Left renal cortex interstitium (tissue), 4 donors: ENCODE measurements at places on chromosomes 12 and 14. TPM values are rescaled to one million over a fixed set of nuclear protein-coding genes. Genes with fewer than 3 reads are reported as not detected.

GRCh38 chr14:50055461-50056228, 60.7 kb downstream of the VCPKMT start:
- DNase-seq = no peak

DNA sequence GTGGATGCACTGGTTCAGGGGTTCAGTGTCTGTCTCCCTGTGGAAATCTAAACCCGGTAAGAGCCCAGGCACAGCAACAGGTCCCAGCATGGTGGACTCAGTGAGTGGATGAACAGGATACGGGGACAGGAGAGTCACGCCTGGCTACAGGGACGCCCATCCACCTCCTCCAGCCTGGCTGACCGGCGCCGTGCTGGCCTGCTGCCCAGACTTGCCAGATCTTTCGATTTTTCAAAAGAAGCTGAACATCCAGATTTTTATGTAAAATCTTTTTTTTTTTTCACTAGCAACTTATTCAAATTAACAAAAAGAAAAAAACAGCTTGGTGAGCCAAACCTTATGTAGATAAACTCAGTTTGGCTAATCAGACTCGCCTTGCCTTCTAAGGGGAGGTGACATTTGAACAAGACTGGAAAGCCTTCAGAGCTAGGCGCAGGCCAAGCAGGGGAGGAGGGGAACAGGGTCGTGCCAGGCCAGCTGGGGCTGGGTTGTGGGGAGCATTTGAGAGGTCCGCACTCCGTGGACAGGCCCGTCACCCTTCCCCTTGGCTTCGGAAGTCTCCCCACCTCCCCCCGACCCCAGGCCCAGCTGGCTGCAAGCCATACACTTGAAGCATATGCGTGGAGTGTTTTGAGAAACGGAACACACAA, 87.8 kb upstream of the NCOR2 start:
- no peak for DNase-seq

GRCh38 chr14:64760916-64761315, 56.7 kb downstream of the PLEKHG3 start:
- DNase-seq = no peak

- DNase-seq = peak; percentile 43
Measured at GRCh38 chr14:76267322-76268046, 108.5 kb upstream of the ESRRB start.

DNA sequence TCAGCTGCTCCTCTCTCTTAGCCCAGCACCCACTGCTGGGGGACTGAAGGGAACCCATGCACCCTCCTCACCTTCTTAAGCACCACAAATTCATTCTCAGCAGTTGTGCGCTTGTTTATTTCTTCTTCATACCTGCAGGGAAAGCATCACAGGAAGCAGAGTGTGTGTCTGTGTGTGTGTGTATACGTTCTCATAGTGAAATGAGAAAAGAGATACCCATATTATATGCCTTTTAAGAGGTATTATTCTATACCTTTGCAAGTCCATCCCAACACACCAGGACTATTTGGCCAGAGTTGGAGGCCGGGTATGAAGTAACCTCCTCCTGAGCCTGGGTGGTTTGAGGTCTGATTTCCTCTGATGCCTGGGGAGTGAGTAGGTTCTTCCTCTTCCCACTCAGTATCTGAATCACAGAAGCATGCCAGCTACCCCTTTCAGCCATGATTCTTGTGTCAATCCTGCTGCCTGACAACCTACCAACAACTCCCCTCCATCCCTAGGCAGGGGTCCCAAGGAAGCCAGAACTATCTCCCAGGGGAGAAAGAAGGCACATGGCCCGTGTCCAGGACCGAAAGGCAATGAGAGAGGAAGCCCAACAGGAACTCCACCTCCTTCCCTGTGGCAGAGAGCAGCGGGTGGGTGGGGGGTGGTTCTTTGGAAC, 3.0 kb downstream of the KRT73 start:
- no peak for DNase-seq

DNA sequence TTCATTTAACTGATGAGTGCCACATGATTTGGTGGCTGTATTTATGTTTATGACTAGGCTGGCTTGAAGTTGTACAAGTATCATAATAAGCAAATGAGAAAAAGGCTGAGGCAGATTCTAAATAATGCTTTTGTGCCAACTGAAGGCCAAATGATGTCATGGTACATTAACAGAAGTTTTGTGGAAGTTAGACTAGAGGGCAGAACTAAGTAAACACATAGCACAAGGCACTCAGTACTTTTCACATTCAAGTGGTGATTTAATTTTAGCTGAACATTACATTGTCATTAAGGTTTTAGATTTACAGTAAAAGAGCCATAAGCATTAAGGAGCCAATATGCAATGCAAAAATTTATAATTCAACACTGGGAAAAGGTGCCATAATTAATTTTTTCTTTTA, 21.1 kb downstream of the PPP1CC start:
- DNase-seq = no peak

The KRT3 gene
- polyA plus RNA-seq = not detected

DNA sequence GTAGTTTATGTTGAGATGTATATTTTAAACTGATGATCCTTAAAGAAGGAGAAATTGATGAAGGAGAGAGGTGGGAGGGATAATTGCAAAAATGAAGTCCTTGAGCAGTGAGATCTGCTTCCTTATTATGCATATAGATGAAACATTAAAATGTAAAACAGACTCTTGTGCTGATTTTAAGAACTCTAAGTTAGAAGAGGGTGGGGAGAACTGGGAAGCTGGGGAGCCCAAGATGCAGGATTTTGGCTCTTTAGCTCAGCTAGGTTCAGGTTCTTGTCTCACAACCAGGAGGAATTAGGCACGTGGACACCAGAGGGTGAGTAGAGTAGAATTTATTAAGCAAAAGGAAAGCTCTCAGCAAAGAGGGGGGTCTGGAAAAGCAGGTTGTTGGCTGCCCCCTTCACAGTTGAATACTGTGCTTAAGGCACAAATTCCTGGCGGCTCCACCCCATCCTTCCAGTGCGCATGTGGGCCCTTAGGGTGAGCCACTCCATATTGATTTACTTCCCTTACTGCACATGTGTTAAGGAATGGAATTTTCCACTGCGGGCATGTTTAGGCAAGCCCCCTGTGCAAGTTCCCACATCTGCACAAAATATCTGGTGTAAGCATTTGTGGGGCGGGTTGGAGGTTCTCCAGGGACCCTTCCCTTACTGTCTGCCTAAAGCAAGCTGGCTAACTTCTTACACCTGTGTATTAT, 141.9 kb downstream of the BICD1 start:
- no peak for DNase-seq

GRCh38 chr12:2769866-2770533, 24.8 kb upstream of the FKBP4 start:
- DNase-seq = no peak

DNA sequence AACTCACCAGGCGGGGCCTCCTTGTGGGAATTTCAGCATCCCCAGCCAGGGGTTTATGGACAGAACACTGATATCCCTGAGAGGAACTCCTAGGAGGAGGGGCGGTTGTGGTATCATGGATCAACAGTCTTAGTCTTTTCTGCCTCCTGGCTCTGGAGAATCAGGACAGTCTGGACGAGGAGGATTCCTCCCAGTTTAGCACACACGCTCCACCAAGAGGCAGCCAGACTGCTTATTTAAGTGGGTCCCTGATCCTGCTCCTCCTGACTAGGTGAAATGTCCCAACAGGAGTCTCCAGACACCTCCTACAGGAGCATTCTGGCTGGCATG, 10.4 kb upstream of the ZNF705A start:
- no peak for DNase-seq

The NGB gene
- polyA plus RNA-seq = not detected

DNA sequence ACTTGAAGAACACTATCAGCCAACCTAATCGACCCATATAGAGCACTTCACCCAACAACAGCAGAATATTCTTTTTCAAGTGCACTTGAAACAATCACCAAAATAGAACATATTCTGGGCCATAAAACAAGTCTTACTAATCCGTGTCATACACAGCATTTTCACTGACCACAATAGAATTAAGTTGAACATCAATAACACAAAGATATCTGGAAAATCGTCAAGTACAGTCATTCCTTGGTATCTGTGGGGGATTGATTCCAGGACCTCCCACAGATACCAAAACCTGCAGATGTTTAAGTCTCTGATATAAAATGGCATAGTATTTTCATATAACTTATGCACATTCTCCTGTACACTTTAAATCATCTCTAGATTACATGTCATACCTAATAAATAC, 295.7 kb downstream of the BCL11B start:
- no peak for DNase-seq

DNA sequence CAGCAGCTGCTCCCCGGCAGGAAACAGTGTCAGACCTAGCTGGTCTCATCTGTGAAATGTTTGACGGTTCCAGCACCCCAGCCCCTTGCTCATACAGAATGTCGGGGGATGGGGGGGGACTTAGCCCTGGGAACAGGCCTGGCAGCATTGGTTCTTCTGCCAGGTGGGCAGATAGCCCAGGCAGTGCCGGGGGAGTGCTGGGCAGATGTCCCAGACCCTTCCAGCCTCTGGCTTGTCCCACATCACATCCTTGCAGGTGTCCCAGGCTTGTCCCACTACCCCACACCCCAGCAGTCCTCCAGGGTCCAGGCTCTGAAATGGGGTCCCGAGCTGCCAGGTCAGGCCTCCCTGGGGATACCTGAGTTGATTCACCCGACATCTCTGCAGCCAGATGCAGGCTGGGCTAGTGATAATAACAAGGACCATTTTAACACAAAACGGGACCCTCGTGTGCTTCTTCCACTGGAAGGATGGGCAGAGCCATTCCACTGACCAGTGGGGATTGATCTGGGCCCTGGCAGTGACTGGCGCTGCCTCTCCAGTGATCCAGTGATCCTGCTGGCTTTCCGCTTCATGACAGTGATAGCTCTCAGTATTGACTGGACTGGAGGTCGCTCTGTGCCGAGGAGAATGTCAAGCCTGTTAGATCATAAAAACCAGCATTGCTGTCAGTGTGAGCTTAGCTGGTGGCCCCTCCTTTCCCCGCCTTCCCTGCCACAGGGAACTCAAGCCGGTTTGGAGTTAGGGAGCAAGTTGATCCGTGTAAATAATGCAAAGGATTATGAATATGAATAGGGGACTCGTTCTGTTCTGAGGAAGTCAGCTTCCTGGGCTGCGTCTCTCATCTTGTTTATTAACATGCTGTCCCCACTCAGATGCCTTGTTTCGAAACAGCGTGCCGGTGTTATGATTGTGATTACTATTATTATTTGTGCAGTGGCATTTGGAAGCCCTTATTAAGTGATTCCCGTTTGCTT, 180.6 kb downstream of the AACS start:
- DNase-seq = no peak

DNA sequence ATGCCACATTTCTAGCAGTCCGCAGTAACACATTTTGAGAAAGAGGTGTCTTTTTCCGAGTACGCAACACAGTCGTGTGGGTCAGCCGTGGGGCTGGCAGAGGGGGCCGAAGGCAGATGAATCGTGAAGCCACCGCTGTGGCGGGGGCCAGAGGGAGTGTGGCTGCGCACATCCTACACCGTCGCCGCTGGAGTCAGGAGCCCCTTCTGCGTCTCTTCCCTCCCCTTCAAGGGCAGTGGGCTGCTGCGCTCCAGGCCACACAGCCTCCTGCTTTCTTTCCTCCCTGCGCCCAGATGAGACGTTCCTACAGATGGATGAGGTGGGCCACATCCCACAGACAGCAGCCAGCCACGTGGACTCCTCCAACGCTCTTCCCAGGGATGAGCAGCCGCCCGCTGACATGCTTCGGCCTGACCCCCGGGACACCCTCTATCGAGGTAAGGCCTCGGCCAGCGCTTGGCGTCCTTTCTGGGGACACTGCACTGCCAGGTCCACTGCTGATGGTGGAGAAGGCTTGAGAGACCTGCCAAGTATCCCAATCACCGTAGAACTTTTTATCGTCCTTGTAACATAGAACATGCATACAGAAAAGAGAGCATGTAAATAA, 89.8 kb downstream of the B4GALNT3 start:
- no peak for DNase-seq

- DNase-seq = no peak
Measured at GRCh38 chr12:110233212-110233903, 47.7 kb upstream of the ATP2A2 start.

The TAS2R19 gene
- polyA plus RNA-seq = 0.79 TPM

The RNFT2 gene
- 8.0 TPM for polyA plus RNA-seq
